Activated CD4-positive, CD25-positive, alpha-beta regulatory T cell (primary cell): ENCODE measurements at places on chromosomes 7 and 10.

DNA sequence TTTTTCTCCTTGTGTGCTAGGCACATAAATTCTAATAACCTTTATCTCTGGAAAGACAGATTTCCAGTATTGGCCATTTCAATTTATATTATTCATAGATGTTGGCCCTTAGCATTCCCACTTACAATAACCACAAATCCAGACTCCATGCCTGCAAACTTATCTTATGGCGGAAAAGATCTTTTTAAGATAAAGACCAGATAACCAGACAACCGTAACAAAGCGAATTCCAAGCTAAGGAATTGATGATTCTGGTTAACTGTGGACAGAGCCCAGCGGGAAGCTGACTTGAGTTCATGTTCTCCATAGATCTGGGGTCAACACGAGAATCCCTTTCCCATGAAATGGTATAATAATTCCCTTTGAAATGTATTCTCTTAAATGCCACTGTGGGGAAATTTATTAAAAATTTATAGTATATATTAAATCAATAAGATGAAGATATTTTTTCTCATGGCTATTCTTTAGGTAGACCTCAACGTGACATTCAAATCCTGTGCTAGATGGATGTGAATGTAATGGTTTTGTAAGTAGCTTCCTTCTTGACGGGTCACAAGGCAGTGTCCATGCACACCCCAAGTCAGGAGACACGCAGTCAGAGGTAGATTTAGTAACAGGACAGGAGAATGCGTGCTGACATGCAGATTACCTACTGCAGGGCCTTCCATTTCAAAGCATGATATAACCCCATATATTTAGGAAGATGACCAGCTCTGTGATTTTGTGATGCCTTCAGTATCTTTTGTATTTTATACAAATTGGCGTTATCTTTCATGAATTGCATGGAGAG lies 37.7 kb upstream of the KLF6 start:
- no peak for DNase-seq

- DNase-seq = no peak
Measured at GRCh38 chr10:11215471-11215870, 197.8 kb downstream of the CELF2 start.

- DNase-seq = no peak
Measured at GRCh38 chr7:25923741-25924460, 228.1 kb upstream of the NFE2L3 start.

GRCh38 chr10:43904301-43904700 lies 255.6 kb upstream of the ZNF32 start:
- no peak for DNase-seq

GRCh38 chr10:128642023-128642422 lies 515.8 kb upstream of the MKI67 start:
- DNase-seq = no peak

DNA sequence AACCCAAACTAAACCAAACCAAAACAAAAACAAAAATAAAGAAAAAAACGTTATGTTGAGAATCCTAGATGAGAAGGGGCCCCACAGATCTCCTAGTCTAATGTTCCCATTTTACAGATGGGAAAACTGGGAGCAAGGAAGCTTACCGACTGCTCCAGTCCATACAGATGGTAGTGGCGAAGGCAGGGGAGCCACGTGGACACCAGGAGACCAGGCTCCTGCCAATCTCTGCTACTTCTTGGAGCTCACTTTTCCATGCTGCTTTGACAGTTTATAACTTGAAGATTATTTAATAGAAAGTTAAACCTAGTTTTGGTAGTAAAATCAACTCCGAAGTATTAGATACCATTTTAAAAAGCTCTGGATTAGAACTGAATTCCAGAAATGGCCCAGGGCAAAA lies 62.0 kb downstream of the GATA3 start:
- DNase-seq = no peak

- no peak for DNase-seq
Measured at GRCh38 chr7:72924386-72924732, 536 bp upstream of the POM121 start.

DNA sequence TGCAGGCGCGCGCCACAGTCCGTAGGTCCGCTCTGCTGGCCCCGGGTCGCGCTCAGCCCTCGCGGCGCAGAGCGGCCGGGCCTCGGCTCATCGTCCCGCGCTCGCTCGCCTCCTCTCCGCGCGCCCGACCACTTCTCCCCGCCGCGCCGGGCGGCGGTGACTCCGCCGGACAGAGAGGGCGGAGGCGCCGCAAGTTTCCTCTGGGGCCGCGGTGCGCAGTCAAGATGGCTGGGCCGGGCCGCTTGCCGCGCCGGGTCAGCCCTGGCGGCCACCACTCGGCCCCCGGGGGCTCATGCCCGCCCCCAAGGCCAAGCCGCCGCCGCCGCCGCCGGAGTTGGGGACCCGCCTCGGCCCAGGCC lies 441 bp downstream of the FZD8 start:
- DNase-seq = no peak

DNA sequence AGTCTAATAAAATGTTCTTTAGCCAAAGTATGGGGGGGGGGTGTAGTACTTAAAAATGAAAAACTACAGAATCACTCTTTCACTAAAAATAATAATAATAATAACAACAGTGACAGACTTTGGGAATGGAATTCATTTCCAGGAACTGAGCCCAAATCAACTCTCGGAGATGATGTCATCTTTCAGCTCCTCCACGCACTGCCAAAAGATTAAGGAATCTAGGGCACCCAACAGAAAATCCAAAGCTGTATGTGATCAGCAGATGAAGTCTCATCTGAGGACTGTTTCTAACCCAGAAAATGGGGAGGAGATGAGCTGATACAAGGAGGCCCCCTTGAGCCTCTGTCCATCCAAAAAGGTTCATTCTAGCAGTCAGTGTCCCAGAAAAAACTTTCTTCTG lies 54.5 kb downstream of the GRB10 start:
- no peak for DNase-seq

DNA sequence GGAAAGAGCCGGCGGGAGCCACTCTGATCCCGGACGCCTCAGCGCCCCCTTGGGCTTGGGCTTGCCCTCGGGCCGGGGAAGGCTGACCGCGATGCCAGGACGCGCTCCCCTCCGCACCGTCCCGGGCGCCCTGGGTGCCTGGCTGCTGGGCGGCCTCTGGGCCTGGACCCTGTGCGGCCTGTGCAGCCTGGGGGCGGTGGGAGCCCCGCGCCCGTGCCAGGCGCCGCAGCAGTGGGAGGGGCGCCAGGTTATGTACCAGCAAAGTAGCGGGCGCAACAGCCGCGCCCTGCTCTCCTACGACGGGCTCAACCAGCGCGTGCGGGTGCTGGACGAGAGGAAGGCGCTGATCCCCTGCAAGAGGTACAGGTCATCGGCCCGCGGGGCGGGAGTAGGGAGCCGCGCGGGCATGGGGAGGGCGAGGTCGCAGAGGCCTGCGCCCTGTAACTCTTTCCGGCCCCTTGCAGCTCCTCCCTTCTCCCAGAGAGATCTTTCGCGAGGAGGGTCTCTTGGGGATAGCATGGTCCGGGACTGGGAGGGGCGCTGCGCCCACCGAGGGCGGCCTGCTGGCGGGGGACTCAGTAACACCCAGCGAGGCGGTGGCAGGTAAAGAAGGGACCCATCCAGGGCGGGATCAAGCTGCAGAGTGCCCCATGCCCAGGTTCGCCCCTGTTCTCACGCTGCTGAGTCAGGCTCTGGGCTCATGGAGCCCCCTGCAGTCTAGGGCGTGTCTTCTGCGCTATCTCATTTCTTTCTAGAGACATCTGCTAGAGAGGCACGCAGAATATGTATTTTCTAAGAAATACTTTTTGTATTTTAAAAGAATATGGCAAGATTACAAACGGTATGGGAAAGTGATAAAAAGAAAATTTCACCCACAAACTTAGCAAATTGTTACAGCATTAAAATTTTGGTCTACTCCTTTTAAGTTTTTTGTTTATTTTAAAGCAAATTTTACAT lies 687 bp downstream of the EPDR1 start:
- DNase-seq = no peak

GRCh38 chr7:22631730-22632129 lies 95.3 kb upstream of the IL6 start:
- DNase-seq = no peak

DNA sequence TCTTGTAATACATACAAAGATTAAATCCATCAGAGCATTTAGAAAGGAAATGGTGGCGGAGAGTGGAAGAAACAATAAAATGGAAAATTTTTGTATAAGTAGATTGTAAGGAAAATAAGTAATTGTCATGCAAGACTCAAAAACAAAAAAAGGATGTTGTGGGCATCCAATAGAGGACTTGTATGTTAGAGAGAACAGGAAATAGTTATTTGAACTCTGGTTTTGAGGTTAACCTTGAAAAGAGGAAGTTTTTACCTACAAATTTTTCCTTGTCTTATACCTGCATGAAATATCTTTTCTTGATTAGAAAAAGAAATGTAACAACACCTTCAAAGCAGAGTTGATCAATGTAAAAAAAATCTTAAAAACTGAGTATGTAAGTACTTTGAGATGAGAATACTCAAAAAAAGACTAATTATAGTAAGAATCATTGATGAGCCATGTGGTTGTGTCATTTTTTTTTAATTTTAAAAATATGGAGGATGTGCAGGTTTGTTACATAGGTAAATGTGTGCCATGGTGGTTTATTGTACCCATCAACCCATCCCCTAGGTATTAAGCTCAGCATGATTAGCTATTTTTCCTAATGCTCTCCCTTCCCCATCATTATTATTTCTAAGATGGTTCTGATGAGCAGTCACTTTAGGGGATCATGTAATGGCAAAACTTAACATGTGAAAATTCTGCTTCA lies 11.9 kb downstream of the TMEM106B start:
- no peak for DNase-seq

- no peak for DNase-seq
Measured at GRCh38 chr7:142508251-142508650, 241.0 kb upstream of the PRSS1 start.

DNA sequence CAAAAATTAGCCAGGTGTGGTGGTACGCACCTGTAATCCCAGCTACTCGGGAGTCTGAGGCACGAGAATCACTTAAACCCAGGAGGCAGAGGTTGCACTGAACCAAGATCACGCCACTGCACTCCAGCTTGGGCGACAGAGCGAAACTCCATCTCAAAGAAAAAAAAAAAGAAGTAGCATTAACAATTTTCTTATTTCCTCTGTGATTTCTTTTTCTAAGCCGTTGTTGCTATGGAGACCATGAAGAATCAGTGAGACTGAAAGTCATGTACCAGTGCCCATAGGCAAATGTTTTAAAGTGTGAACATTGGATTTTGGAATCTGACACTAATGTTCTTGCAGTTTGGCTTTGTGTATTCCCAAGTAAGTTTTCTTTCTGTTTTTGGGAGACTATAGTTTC lies 18.4 kb upstream of the MAP3K8 start:
- no peak for DNase-seq

- no peak for DNase-seq
Measured at GRCh38 chr7:3082831-3083230, 39.2 kb upstream of the CARD11 start.

DNA sequence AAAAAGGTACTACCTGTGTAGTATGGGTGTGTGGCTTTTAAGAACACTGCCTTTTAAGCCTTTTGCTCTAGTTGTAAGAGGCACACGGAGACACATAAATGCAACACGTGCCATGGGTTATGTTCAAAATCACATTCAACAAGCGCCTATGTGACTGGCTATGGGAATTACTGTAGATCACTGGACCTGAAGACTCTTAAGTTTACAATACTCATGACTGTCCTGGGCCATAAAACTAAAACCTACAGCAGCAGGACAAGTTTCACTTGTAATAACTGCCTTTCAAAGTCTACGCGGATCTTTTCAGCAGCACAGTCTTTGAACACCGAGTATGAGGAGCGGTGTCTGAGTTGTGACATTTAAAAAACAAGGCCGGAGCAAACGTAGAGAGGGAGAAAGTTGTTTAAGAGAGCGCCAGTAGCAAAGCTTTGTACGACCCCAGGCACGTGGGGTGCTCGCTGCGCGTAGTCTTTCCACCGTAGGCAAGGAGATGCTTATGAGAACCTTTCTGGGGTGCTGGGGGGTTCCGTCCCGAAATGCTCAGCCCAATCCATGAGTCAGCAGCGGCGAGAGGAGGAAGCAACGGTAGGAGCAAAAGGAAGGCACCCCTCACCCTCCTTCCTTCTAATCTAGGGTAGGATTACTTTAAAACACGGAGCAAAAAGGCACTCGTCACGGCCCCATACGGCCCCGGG lies 662 bp downstream of the DNAJC2 start:
- no peak for DNase-seq

DNA sequence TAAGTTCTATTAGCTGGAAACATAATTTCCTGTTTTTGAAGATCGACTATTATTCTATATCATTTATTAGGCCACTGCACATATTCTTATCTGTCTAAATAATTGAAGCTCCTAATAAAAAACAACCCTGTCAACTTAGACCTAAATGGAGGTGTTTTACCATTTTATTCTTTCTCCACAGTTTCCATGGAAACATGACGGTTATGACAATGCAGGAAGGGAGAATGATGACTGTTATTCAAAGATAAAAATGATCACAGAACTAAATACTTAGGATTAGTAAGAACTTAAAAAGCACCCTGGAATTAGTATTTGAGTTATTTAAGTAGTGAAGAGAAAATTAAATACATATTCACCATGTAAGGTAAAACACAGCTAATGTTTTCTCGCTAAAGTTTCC lies 119.9 kb upstream of the DKK1 start:
- DNase-seq = no peak

DNA sequence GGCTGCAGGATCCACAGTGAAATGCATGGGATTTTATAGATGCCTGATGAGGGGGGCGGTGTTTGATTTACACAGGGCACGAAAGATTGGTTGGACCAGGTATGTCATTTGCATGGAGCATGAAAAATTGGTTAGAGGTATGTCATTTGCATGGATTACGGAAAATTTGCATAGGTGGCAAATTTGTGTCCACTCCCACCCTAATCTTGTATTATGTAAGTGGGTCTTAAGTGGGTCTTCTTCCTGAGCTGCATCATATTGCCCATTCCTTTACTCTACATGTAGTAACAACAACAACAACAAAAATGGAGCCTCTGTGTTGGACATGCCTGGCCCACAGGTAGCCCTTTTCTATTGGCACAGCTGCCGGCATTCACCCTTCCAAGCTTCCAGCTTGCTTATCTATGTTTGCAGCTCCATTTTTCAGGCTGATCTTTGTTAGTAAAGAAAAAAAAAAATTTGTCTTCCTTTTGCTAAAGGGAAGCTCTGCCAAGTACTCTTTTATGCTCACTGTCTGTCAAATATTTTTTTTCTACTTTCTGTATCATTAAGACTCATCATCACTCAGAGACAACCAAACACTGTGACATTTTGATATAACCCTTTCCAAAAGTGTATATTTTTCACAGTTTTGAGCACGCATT lies 10.3 kb upstream of the ZNF273 start:
- no peak for DNase-seq

GRCh38 chr10:50498465-50498864 lies 125.3 kb downstream of the SGMS1 start:
- no peak for DNase-seq
